ENCODE measurements at places on chromosomes 12 and 14.

GRCh38 chr12:18799561-18799960, 61.6 kb downstream of the CAPZA3 start:
- DNase-seq, result no peak

DNA sequence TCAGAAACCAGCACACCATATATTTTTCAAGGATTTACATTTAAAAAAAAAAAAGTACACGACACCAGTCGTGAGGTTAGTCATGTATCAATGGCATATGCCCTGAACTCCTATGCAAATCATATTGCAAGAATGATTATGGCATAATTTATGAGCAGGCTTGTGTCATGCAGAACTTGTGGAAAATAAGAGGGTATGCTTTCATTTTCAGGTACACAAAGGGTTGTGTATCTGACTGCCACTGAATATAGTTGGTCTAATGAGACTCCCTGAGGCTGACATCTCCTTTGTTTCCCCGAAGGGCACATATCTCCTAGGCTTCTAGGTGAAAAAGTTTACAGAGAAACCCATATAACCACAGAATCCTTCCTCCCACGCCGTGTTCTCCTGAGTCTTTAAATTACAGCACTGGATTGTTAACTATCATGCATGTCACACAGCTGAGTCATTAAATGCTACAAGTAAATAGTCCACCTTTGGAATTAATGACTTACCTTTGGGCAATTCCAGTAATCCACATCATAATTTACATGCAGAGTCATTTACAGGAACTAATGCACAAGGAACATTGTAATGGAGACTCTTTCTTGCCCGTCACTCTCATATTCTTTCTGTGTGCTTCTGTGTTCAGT, 356.7 kb upstream of the DIO2 start:
- no peak for DNase-seq

DNA sequence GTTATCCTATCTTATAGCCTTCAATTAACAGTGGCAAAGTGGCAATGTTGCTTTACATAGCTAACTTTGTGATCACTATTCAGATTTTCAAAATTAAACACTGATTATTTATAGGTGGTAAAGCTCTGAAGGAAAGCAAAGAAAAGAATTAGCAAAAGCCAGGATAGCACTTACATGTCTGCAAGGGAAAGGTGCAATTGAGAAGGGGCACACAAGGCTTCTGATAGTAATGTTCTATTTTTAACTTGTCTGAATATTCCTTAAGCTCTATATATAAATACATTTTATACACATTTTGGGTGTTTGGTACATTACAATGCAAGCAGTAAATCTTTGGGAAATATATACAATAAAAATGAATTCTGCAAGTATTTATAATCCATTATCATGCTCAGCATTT, 10.9 kb downstream of the NAP1L1 start:
- DNase-seq, result no peak

DNA sequence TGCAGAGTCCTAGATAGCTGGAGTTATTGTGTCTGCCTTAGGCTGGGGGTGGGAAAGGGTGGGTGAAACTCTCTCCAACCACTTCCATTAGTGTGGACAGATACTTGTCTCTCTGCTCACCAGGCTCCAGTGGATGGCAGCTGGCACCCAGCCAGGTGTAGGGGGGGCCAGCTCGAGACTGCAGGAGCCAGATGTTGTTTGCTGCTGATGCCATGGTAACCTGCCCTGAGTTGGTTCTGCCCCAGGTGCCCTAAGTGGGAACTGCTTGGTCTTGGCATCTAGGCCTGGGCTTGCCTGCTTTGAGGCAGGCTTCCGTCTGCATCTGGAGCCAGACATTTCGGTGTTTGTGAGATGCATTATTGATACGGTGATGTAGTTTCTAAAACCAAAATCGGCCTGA, 82.2 kb downstream of the ADCK1 start:
- peak; percentile 91 for DNase-seq

GRCh38 chr14:76761136-76761959, at the start of gene VASH1:
VASH1 (plus strand) TSS chr14:76761468; CDS start chr14:76762822, 1,354 bp downstream.
- no peak for DNase-seq

GRCh38 chr12:39237004-39237403, 205.9 kb downstream of the KIF21A start:
- DNase-seq, result no peak

DNA sequence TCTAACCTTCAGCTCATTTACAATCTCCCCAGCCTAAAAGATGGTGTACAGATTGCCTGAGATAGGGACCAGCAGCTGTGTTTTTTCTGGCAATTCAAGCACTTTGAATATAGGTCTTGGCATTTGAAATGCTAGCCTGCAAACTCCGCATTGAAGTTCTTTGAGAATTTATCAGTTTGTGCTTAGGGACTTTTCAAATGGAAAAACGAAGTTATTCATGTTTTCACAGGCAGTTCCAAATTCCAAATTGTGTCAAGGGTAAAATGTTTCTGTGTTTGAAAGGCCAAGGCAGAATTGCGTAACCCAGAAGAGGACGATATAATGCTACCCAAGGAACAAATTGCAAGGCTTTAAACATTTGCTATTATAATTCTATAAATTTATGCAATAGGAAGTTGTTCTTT, 168.9 kb upstream of the RASSF8 start:
- DNase-seq, result no peak

DNA sequence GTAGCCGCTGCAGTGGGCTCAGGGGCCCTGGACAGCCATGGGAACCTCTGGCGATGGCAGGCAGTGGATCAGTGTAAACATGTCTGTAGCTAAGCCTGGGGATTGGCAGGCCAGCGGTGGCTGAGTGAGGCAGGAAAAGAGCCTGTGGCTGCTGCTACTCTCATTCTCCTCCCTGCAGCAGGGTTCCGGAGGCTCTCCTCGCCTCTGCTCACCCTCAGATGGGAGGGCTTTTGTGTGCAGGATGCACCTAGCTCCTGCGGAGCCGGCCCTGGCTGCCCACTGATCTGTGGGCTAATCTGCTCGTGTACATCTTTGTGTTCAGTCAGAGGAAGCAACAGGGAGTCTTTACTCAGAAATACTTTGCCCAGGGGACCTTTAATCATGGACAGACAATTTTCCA, 59.5 kb downstream of the GALNT8 start:
- DNase-seq, result no peak

- DNase-seq, result no peak
Measured at GRCh38 chr12:126681676-126682075, 1585.3 kb upstream of the TMEM132C start.

- DNase-seq, result no peak
Measured at GRCh38 chr12:94266796-94267536, 118.6 kb downstream of the PLXNC1 start.

- DNase-seq, result no peak
Measured at GRCh38 chr12:11884706-11885105, 186.0 kb upstream of the BCL2L14 start.

GRCh38 chr12:91017511-91018263, 12.9 kb upstream of the EPYC start:
- no peak for DNase-seq

- no peak for DNase-seq
Measured at GRCh38 chr12:106873983-106874382, 81.7 kb upstream of the TMEM263 start.

DNA sequence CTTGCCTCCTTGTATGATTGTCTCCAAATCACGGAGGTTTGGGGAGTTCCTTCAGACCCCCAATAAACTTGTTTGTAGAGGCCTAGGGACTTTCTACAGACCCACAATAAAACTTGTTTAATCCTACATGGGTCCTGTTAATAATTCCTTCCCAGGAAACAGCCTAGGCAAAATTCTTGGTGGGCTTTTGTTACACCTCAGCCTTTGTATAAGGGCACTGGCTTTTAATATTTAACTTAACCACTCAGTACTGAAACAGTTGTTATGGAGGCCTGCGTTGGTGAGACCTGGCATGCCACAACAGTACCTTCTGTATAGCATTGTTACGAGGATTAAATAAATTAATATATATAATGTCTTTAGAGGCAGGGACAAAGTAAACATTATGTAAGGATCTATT, 32.7 kb upstream of the FAR2 start:
- DNase-seq, result no peak

DNA sequence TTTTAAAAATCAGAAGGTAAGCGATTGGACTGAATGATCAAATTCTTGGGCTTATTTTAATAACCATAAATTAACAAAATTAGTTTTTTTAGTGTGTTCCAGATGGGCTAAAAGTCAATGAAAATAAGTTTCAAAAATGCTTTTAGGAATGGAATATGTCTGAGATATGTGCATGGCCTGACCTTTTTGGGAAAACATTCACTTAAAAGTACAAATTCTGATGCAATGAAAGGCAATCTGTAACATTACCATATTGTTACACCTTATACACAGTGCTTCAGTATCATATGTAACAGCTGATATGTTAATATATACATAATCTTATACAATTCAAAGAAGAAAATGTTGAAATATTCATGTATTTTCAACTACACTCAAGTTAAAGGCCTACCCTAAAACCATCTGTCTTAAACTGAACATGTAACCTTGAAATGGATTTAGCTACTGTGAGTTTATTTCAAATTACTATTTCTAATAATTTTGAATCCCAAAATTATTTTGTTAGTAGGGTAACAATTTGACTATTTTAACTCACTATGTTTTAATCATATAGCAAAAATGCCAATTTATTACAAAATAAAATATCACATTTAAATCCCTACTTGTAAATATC, 84.8 kb downstream of the EEA1 start:
- no peak for DNase-seq

DNA sequence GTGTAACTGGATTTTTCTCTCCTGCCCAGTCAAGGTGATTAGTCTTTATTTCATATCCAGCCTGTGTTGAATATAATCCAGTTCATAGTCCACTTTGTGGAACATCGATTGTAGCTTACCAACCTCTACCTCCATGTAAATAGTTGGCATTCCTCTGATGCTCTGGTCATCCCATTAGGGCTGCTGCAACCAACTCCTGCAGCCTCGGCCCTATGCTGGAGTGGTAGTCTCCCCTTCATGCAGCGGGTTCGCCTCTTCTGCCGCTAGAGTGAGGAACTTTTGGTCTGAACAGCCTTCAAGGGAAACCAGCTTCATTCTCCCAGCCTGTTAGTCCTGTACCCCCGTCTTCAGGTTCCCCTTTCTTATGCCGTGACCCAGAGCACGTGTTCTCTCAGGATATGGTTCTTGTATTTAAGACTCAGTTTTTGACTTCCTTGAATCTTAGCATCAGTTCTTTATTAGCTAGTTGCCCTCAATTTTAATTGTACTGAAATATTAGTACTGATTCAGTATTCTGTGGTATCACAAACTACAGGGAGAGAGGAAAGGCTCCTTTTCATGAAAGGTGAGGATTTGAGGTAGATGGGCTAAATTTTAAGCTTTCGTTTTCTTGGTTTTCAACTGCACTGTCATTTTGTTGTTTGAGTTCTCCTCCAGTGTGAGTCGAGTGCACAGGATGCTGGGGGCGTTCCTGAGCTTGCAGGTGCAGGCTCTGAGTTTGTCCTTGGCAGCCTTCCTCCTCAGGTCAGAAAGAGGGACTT, 33.2 kb downstream of the ZNF664 start:
- DNase-seq, result no peak

- no peak for DNase-seq
Measured at GRCh38 chr14:72679141-72679535, 214.8 kb downstream of the DPF3 start.

DNA sequence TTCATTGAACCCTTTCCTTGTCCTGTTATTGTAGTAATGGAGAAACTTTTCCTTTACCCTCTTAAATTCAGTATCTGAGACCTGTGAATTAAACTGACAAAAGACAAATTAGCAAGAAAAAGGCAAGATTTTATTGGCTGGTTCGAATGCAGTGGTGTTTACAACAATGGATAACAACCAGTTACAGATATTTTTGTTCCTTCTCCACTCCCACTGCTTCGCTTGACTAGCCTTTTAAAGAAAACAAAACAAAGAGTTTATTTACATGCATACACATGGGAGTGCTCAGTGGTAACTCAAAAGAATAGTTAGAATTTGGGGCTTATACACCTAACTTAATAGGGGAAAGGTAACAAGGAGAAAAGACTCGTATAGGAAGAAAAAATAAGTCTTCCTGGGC, 37.0 kb upstream of the HECTD1 start:
- DNase-seq, result no peak

DNA sequence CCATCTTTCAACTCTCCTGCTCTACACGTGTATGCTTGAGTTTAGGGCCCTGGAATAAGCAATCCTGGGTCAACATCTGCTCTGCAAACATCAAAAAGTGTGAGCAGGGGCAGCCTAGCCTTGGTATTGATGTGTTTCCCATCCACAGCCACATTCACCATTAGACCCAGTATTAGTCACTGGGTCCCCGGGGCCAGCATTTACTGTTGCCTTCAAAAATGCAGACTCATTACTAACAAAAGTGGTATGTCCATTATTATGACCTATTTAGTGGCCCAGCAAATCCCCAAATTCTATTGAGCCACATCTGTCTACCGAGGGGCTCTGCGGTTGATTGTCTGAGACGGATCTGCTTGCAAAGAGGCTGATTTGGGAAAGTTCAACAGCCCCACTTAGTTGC, 661.8 kb downstream of the DIO2 start:
- no peak for DNase-seq

- DNase-seq, result no peak
Measured at GRCh38 chr12:94644141-94644979, 6.0 kb downstream of the TMCC3 start.

GRCh38 chr12:64255249-64255648, 33.2 kb upstream of the KICS2 start:
- no peak for DNase-seq

GRCh38 chr12:116194935-116195431, 82.5 kb downstream of the MED13L start:
- DNase-seq, result no peak

DNA sequence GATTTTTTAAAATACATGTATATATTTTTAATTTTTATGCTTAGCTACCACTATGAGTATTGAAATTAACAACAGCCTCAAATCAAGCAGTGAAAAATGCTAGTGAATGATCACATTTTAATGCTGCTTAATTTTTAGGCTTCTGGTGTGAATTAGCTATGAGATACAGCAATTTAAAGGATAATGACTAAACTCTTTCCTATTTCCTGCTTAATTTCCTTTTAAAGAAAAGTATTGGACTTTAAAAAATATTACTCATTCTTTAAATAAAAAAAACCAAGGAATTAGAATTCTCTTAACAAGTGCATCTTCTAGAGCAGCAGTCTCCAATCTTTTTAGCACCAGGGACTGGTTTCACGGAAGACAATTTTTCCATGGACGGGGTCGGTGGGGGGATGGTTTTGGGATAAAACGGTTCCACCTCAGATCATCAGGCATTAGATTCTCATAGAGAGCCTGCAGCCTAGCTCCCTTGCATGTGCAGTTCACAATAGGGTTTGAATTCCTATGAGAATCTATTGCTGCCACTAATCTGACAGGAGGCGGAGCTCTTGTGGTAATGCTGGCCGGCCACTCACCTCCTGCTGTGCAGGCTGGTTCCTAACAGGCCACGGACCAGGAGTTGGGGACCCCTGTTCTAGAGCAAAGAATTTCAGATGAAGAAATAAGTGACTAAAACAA, 18.6 kb upstream of the NTN4 start:
- DNase-seq, result no peak

GRCh38 chr12:114625294-114625851, 58.6 kb downstream of the TBX3 start:
- no peak for DNase-seq

GRCh38 chr12:119208626-119209061, 29.9 kb downstream of the HSPB8 start:
- DNase-seq, result no peak

GRCh38 chr12:109134186-109134917, 18.0 kb downstream of the ACACB start:
- DNase-seq, result no peak
